ENCODE measurements at places on chromosomes 13 and 19.

DNA sequence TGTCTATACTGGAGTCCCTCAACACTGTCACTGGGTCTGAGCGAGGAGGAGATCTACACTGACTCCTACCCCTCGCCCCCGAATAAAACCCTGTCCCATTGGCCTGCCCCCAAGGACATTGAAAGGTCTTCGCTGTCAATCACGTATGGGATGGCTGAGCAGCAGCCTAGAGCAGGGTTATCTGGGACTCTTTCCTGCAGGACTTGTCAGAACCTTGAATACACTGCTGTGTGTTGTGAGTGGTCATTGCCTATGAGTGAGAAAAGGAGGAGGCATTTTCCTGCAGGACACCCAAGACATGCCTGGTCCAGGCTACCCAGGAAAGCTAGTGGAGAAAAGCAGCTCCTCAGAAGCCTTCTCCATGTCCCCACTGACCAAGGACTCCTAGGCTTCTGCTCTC is 9.6 kb downstream of the PVR start:
- DNase-seq: no peak

DNA sequence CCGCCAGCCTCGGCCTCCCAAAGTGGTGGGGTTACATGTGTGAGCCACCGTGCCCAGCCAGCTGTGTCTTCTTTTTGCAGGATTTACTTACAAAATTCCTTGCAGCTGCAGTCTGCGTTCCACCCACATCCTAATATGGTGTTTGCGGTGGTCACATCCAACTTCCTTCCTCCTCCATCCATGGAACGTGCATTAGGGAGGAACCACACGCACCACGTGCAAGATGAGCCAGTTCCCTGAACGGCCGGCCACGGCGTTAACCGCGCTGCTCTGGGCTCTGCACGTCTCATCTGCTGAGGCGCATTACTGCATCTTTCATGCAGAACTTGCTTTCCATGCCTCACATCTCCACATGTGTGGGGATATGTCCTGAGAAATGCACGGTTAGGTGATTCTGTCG is 13.0 kb upstream of the SIGLEC11 start:
- DNase-seq: no peak

- no peak for DNase-seq
Observed at GRCh38 chr19:21603431-21604231, 98.2 kb downstream of the ZNF429 start.

DNA sequence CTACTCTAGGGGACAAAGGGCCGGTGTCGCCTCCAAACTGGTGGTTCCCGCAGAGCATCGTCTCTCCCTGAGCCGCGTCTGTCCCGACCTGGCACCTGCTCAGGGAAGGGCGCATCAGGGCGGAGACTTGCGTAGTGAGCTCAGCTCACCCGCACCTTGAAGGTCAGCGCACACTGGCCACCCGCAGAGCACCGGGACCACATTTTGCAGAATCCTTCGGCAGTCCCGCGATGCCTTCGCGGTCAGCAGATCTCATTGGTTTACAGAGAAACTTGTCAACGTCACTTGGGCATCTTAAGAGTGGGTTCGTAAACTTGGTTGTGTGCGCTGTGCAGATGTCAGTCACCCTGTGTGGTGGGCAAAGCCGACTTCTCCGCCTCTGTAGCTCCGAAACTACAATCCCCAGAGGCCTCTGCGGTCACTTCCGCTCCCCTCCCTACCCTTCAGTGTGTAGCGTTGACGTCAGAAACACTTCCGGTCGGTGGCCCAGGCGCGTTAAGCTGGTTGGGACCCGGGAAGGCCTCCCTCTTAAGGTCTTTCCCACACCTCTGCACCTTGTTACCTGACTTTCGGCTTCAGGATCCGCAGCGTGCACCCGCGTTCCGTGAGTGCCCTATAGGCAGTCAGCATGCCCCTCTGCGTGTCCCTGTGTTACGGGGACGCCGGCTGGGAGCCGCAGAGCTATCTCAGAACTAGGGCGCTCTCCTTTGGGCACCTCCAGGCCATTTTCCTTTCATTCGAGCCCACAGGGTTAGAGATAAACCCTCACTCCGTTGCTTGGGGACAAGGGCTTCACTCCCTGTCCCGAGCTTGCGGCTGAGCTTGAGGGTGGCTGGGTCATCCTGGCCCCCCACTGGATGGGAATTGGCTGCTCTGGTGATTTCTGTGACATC is 36.5 kb upstream of the ZNF527 start:
- DNase-seq: peak; percentile 84

DNA sequence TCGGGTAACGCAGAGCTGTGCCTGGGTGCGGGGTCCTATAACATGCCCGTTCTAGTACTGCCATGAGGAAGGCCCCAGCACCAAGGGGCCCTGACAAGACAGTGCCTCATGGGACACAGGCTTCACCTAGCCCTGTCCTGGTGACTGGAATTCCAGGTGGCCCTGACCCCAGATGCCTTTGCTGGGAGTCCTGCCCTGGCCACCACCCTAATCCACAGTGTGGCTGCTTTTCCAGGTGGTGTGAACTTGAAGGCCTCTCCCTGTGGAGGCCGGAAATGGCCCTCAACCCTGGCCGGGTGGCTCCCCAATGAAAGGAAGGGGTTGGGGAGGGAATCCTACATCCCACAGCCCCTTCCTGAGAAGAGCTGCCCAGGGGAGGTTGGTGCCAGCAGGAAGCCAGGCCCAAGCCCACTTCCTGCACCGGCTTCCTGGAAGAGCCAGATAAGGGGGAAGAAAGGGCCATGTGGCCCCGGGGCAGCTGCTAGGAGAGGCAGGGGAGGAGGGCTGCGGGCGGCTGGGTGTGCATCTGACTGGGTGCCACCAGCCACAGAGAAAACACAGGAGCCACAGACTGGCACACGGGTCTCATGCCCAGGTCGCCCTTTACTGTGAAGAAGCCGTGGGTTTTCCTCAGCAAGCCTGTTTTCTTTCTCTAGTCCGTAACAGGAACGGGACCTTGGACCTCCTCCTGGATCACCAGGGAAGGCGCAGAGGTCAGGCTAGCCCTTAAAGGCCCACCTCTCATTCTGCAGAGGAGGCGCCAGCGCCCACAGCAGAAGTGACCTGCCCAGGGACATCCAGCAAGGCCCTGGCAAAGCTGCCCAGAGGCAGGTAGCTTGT is 4.7 kb downstream of the LSM4 start:
- peak; percentile 18 for DNase-seq
